ENCODE measurements at places on chromosomes 1 and 21. TPM values are rescaled to one million over a fixed set of nuclear protein-coding genes. Genes with fewer than 3 reads are reported as not detected.

The IVL gene
- total RNA-seq = not detected

The MYOM3 gene
- 0.06 TPM for total RNA-seq

The TSPEAR gene
- total RNA-seq = not detected

The CD34 gene
- total RNA-seq = 0.51 TPM

The ADAMTS4 gene
- 2.1 TPM for total RNA-seq

The MYBPHL gene
- total RNA-seq = not detected

The CD48 gene
- total RNA-seq = not detected

The ATP1A4 gene
- not detected for total RNA-seq

The RHOU gene
- total RNA-seq = 0.31 TPM

The ACKR1 gene
- total RNA-seq = not detected

The MLLT11 gene
- 10.7 TPM for total RNA-seq

The FAM131C gene
- total RNA-seq = 0.63 TPM

The EBNA1BP2 gene
- 113 TPM for total RNA-seq

The ERG gene
- not detected for total RNA-seq

The NCSTN gene
- total RNA-seq = 126 TPM

The FCRL5 gene
- total RNA-seq = not detected

The SPOCD1 gene
- 36.2 TPM for total RNA-seq

The GPR52 gene
- total RNA-seq = not detected

The RIPPLY3 gene
- total RNA-seq = not detected

The TNFRSF4 gene
- not detected for total RNA-seq

The VANGL2 gene
- total RNA-seq = not detected

The CLCNKA gene
- total RNA-seq = not detected

The STYXL2 gene
- total RNA-seq = not detected

The AMY2B gene
- 0.55 TPM for total RNA-seq

The SLAMF6 gene
- total RNA-seq = not detected

The AMIGO1 gene
- 3.8 TPM for total RNA-seq

The USH2A gene
- 0.03 TPM for total RNA-seq

The GCSAML gene
- total RNA-seq = not detected

The SYNJ1 gene
- 15.4 TPM for total RNA-seq

The BARHL2 gene
- total RNA-seq = not detected

The ATP6V1G3 gene
- 0.96 TPM for total RNA-seq

The IFNLR1 gene
- not detected for total RNA-seq

The LRRC3 gene
- not detected for total RNA-seq

The EDARADD gene
- 0.17 TPM for total RNA-seq

The LINGO4 gene
- not detected for total RNA-seq

The SLC22A15 gene
- 4.8 TPM for total RNA-seq

The PRELP gene
- total RNA-seq = 0.62 TPM

The AKT3 gene
- 69.1 TPM for total RNA-seq

The DIRAS3 gene
- total RNA-seq = 2.3 TPM

The NBPF9 gene
- 16.2 TPM for total RNA-seq

The SH2D5 gene
- total RNA-seq = 12.0 TPM

The KRTAP19-5 gene
- not detected for total RNA-seq

The S100A12 gene
- total RNA-seq = not detected

The MROH9 gene
- 0.17 TPM for total RNA-seq

The RGS4 gene
- total RNA-seq = 52.2 TPM

The NR1I3 gene
- total RNA-seq = not detected

The HAPLN2 gene
- total RNA-seq = not detected

The GJA9 gene
- total RNA-seq = not detected

The KCNJ9 gene
- not detected for total RNA-seq

The SYT11 gene
- total RNA-seq = 45.3 TPM

The LCK gene
- not detected for total RNA-seq

The OR2T29 gene
- total RNA-seq = not detected

The ZNF593OS gene
- total RNA-seq = not detected

The EXO1 gene
- 8.0 TPM for total RNA-seq

The KRTAP10-2 gene
- total RNA-seq = not detected

The FAM72D gene
- 0.81 TPM for total RNA-seq

All from HFFc6 (cell line).